Naive thymus-derived CD8-positive, alpha-beta T cell (primary cell): ENCODE measurements at places on chromosomes 3 and 15. TPM values are rescaled to one million over a fixed set of nuclear protein-coding genes. Genes with fewer than 3 reads are reported as not detected.

The SLC12A1 gene
- not detected for total RNA-seq

DNA sequence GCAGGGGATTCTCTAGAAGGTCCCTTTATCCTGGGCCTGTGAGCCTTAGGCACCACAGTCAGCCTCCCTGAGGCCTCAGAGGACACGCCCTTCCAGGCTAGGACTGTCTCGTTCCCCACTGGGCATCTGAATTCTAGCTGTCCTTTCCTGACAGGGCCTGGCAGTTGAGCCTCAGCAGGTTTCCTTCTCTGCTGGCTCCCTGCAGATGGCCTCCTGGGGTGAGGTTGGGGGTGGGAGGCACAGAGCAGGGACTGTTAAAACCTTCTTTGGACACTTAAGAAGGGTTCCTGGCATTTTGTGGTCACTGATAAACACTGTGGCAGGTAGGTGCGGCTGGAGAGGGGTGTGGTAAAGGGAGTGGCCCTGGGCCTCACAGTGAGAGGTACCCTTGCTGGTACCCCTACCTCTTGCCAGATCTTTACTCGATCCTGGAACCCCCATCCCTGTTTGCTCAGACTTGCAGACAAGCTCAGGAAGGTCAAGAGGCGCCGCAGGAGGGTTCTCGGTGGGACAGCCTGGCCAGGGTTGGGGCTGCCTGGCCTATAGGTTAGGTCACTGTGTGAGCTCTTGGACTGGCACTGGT is 8.5 kb downstream of the CLK3 start:
- no peak for DNase-seq

The PIERCE2 gene
- not detected for total RNA-seq

The NSUN3 gene
- total RNA-seq: 21.0 TPM

DNA sequence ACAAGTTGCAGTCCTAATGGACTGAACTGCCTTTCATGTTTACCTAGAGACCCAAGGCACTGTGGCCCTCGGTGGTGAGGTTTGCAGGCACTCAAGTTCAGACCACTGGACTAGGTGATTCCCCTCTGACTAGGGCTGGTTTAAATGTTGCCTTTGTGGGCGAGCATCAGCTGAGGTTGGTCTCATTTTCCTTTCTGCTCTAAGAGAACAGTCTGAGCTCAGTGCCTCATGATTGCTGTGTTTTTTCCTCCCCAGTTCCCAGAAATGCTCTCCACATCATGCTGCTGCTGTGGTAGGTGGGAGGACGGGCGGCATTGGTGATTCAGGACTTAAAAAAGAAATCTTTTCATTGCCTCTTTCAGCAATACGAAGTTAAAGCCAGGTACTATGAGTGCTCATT is 237.2 kb downstream of the MBNL1 start:
- DNase-seq: no peak

The LIPC gene
- total RNA-seq: 4.2 TPM

The IL17RD gene
- total RNA-seq: not detected

- no peak for DNase-seq
These were observed 237.0 kb downstream of the CPNE4 start for GRCh38 chr3:131797776-131798175.

DNA sequence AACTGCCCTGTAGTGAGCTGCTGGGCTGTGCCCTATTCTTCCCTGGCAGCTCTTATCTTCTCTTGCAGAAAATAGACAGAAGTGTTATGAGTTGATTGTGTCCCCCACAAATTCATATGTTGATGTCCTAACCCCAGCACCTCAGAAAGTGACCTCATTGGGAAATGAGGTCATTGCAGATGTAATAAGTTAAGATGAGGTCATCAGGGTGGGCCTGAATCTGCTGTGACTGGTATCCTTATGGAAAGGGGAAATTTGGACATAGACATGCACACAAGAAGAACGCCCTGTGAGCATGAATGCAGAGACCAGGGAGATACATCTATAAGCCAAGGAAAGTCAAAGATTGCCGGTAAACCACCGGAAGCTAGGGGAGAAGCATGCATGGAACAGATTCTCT is 49.0 kb downstream of the SPSB4 start:
- no peak for DNase-seq

- no peak for DNase-seq
These were observed 207.9 kb downstream of the ZIC1 start for GRCh38 chr3:147616998-147617619.

The DISP2 gene
- total RNA-seq: 0.52 TPM

DNA sequence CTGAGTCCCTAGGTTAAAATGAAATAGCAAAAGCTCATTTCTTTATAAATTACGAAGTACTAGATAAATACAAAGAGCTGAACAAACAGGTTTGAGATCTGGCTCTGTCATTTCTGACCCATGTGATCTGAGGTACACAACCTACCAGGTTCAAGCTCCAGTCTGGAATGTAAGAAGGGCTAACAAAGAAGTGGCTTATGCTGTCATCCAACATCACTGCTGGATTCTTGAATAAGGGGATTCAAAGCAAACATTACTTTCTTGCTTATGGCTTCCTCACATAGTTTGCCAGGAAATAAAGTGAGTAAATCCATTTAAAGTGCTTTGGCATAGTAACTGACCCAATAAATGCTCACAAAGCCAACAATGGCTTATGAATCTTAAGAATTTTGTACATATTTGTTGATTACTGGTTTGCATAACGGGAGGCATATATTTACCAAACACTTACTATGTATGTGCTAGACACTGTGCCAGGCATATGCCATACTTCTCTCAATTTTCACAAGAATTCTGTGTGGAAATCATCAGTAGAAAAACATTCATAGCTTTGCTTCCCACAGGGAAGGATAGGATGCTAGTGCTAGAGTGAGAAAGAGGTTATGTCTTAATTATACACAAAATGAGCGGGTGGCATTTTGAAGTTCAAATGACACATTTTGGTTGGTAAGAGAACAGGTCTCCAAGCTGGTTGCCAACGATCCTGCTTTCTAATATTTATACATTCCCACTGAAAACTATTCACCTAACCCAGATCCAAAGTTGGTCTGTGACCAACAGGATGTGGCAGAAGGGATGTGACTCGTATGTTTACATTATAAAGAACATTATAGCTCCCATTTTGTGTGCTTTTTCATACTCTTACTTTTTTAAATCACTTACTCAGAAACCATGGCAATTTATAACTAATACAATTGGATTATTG is 38.7 kb upstream of the CSPG5 start:
- no peak for DNase-seq

GRCh38 chr3:60916546-60916945 is 334.7 kb downstream of the FHIT start:
- DNase-seq: no peak

The EAF2 gene
- 9.6 TPM for total RNA-seq

DNA sequence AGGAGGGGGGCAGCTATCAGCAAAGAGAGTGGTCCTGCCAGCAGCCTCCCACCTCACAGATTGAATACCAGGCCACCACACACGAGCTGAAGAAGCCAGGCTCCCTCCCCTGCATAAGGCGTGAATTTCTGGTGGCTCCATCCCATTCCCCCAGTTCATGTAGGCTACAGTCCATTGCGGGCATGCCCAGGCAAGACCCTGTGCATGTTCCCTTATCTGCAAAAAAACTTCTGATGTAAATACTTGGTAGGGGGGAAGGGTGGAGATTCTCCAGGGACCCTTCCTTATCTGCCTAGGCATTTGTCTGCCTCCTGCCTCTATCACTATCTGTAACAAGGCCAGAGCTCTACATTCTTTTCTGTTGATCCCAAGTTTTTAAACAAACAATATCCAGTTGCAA is 27.6 kb upstream of the UBP1 start:
- DNase-seq: no peak

The IQCF5 gene
- total RNA-seq: not detected
